ENCODE measurements at places on chromosomes 16 and 17. TPM values are rescaled to one million over a fixed set of nuclear protein-coding genes. Genes with fewer than 3 reads are reported as not detected.
A peak's percentile ranks its signal among the peaks of the same experiment; 100 is the strongest.

- no peak overlapping the region for H3K27ac ChIP-seq
- no peaks in the 10 kb centered on the region for H3K36me3 ChIP-seq
- no peaks in the 10 kb centered on the region for H3K4me1 ChIP-seq
These were observed 380.3 kb upstream of the MAF start for GRCh38 chr16:79980650-79981521.

- no peaks in the 10 kb centered on the region for H3K27me3 ChIP-seq
- no peaks in the 10 kb centered on the region for H3K36me3 ChIP-seq
- peak overlapping the region; percentile 41 for H3K4me3 ChIP-seq
These were observed 6.6 kb upstream of the RHOT2 start for GRCh38 chr16:661184-661821.

DNA sequence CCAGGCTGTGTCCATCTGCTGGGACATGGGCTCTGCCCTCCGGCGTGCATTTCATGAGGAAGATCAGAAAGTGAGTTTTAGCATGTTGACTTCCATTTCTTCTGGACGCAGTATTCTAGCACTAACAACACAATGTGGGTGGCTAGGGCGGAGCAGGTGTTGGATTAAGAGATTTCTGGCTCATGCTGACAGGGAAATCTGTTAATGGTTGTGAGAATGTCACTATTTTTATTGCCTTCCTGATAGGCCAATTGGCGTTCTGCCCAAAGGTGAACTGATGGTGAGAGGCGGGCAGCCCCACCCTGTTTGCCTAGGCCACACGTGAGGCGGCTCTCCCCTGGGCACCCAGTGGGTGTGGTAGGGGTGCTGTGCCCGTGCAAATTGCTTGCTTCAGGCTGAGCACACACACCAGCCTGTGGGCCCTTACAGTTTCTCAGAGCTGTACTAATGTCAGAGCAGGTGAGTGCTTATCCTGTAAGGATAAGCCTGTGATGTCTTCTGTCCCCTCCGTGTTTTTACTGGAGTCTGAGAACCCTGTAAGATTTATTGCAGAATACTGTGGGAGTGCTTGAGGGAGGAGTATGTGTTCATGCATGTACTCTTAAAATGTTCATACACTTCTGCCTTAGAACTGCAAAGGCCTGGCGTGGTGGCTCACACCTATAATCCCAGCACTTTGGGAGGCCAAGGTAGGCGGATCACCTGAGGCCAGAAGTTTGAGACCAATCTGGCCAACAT lies 30.9 kb downstream of the PGS1 start:
- DNase-seq = no peak
- H3K4me3 ChIP-seq = no peak overlapping the region
- no peaks in the 10 kb centered on the region for H3K27me3 ChIP-seq
- H3K27ac ChIP-seq = no peak overlapping the region

GRCh38 chr16:86765389-86766026 lies 187.2 kb downstream of the FOXL1 start:
- no peak overlapping the region for H3K27ac ChIP-seq
- no peak for DNase-seq
- no peaks in the 10 kb centered on the region for H3K36me3 ChIP-seq
- H3K27me3 ChIP-seq = peaks cover 24% of the 10 kb centered on the region
- no peak overlapping the region for H3K4me3 ChIP-seq

DNA sequence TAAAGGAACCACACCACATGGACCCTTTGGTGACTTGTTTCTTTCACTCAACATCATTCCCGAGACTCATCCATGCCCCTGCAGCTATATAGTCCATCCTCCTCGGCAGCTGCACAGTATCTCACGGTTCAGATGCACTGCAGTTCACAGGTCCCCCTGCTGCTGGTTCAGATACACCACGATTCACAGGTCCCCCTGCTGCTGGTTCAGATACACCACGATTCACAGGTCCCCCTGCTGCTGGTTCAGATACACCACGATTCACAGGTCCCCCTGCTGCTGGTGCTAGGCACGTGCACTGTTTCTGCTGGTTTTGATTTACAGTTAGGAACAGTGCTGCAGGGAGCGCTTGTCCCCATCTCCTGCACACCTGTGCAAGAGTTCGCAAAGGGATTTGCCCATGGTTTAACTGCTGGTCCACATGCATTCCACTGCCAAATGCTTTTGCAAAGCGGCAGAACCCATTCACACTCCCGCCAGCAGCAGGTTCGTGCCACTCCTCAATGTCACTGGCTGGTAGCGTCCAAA lies 3.8 kb downstream of the HSDL1 start:
- peaks cover 10% of the 10 kb centered on the region for H3K36me3 ChIP-seq
- H3K27me3 ChIP-seq = peaks cover 3% of the 10 kb centered on the region
- H3K27ac ChIP-seq = no peak overlapping the region
- peaks cover 32% of the 10 kb centered on the region for H3K4me1 ChIP-seq
- DNase-seq = no peak

CCL3 gene
- total RNA-seq = not detected

ZNF594 gene
- 21.0 TPM for total RNA-seq

All from mesothelial cell of epicardium (in vitro differentiated cells).